HS-27A (cell line): ENCODE measurements at places on chromosomes 4 and X.

DNA sequence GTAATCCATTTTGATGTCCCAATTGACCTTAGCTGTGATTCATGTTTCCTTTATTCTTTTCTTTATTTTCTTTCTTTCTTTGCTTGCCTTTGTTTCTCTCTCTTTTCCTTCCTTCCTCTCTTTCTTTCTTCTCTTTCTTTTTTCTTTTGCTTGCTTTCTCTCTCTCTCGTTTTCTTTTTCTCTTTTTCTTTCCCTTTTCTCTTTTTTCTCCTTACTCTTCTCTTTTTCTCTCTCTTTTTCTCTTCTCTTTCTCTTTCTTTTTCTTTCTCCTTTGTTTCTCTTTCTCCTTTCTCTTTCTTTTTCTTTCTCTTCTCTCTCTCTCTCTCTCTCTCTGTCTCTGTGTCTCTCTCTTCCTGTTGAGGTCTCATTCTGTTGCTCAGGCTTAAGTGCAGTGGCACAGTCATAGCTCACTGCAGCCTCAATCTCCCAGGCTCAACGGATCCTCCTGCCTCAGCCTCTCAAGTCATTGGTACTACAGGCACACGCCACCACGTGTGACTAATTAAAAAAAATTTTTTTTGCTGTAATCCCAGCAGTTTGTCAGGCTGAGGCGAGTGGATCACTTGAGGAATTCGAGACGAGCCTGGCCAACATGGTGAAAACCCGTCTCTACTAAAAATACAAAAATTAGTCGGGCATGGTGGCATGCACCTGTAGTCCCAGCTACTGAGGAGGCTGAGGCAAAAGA is 8.0 kb upstream of the DHRSX start:
- no peak for DNase-seq

- no peak for DNase-seq
Observed at GRCh38 chr4:71259911-71260331, 78.9 kb upstream of the SLC4A4 start.

DNA sequence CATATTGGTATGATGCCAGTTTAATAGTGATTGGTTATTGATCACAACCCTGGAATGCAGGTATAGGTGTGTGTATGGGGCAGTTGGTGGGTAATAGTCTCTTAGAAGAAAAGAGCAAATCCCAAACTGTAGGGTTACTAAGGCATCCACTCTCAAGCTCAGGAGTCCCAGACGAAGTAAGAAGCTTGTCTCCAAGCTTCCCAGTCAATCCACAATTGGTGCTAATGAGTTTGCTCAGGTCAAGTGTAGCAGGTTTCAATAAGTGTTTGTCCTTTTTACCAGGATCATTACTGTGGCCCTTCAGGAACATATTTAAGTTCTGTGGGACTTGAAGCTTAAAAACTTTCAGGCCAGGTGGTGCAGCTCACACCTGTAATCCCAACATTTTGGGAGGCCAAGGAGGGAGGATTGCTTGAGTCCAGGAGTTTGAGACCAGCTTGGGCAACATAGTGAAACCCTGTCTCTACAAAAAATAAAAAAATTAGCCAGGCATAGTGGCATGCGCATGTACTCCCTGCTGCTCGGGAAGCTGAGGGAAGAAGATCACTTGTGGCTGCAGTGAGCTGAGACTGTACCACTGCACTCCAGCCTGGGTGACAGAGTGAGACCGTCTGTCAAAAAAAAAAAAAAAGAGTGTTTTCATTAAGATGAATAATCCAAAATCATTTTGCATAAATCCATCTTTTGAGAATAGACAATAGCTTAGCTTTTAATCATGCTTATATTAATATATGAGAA is 166.8 kb downstream of the UNC5C start:
- no peak for DNase-seq

GRCh38 chr4:123317211-123317610 is 79.4 kb upstream of the SPRY1 start:
- DNase-seq: no peak

GRCh38 chr4:113881256-113881655 is 98.2 kb downstream of the ARSJ start:
- no peak for DNase-seq

DNA sequence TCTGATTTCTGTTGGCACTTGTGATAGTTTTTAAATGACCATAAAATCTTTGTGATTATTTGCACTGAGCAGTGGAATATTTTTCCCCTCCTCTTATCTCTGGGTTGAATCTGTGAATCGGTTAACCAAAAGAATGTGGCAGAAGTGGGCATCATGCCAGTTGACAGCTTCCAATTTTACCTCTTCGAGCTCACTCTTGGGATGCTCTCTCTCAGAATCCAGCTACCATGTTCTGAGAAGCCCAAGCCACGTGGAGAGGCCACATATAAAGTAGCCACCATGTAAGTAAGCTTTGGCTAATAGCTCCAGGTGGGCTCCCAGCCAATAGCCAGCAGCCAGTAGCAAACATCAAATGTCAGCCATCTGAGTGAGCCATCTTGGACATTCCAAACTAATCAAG is 12.9 kb upstream of the WDR19 start:
- DNase-seq: peak; percentile 31

DNA sequence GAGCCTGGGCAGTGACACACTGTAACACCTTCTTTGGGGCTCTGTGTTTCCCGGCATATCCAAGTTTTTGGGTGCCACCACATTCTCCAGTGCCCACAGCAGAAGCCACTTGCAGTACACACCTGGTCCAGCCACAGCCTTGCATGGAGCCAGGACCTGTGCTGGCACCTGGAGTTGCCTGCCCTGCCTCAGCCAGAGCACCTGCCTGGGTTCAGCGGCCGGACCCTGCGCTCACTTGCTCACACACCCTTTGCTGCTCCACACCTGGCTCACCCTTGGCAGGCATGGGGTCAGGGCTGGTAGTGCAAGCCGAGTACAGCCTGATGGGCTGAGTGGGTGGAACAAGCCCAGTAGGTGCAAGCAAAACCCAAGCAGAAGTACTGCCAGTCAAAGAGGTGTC is 1511.1 kb downstream of the TECRL start:
- no peak for DNase-seq

- no peak for DNase-seq
Observed at GRCh38 chrX:70432936-70433847, 10.1 kb downstream of the GDPD2 start.

- DNase-seq: no peak
Observed at GRCh38 chr4:118398226-118399090, 45.7 kb upstream of the PRSS12 start.
